ENCODE measurements at places on chromosomes 4 and X.

- no peak for DNase-seq
These were observed 138.8 kb downstream of the AREG start for GRCh38 chr4:74583757-74584156.

DNA sequence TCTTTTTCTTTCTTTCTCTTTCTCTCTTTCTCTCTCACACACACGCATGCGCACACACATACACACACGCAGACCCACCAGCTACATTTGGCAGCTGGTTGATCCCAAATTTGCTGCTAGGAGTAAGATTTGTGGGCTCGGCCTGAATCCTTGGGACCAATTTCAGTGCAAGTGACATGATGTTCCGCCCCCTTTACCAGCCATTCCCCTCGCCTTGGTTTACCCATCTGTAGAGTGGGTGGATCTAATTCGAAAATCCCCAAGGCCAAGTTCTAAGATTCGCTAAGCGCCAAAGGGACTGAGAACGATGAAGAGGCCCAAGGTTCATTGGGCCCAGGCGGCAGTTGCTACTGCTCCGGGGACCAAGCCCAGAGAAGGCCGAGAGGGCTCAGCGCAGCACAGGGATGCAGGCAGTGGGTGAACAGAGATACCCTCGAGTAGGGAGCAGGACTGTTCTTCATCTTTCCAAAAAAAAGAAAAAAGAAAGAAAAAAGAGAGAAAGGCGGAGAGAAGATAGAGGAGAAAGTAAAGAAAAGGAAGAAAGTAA is 5.8 kb downstream of the NKX3-2 start:
- DNase-seq = no peak

GRCh38 chr4:3257556-3258482 is 8.9 kb downstream of the MSANTD1 start:
- no peak for DNase-seq

DNA sequence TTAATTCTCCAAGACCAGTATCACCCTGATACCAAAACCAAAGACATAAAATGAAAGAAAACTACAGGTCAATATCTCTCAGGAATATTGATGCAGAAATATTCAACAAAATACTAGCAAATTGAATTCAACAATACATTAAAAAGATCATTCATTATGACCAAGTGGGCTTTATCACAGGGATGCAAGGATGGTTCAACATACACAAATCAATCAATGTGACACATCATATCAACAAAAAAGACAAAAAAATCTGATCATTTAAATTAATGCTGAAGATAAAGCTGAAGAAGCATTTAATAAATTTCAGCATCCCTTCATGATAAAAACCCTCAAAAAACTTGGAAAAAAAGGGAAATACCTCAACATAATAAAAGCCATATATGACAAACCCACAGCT is 341.4 kb downstream of the GUCY2F start:
- no peak for DNase-seq

GRCh38 chr4:136484996-136485395 is 1047.3 kb downstream of the PCDH18 start:
- no peak for DNase-seq

DNA sequence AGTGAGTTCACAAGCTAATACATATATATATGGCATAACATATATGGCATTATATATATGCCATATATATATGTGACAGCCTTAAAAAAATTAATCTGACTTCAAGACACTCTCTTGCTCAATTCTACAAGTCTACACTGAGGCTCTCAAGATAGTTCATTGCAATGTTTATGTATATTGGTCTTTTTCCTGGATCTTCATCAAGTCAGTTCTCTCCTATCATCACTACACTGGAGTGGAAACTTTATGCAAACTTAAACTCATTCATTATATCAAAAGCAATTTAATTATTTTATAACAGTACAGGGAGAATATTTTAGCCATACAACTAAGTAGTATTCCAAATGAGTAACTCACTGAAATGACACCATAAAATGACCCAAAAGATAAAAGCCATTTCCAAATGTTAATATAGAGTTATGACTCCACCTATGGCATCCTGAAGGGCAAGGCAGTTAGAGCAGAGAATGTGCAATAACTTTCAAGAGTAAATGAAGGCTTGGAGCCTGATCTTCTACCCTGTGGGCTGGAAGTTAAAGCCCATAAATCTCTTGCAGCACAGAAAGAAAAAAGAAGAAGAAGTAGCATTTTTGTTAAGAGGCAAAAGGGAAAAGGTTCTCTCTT is 176.3 kb upstream of the SLIT2 start:
- DNase-seq = no peak

- DNase-seq = no peak
These were observed 21.4 kb downstream of the CT47C1 start for GRCh38 chrX:119093991-119094735.

- DNase-seq = no peak
These were observed 10.5 kb downstream of the SLC16A2 start for GRCh38 chrX:74431797-74432196.

DNA sequence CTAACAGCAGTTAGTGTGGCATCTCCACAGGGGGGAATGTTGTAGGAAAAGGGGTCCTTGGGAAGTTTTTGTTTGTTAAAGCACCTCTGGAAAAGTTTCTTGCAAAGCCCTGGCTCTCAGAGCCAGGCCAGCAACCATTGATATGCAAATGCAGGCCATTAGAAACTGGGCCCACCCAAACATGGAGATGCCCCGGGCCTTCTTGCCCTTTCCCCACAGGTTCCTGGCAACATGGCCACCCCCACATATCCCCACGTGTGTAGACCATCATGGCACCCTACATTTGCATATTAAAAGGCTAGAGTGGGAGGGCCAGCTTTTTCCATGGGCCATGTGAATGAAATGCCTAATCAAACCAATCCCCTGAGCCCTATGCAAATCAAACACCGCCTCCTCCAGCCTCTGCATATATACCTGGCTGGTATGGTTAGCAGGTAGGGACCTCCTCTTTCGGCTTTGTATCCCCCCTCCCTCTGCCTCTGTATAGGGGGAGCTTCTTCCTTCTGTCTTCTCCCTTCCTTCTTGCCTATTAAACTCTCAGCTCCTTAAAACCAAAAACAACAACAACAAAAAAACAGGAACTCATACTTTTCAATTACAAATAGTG is 44.0 kb upstream of the ZCCHC13 start:
- no peak for DNase-seq

- no peak for DNase-seq
These were observed 26.6 kb upstream of the SNCA start for GRCh38 chr4:89863533-89863932.

- DNase-seq = no peak
These were observed 76.4 kb downstream of the ZFYVE28 start for GRCh38 chr4:2341911-2342652.

- no peak for DNase-seq
These were observed 434.7 kb upstream of the NDST4 start for GRCh38 chr4:115548123-115548522.

GRCh38 chr4:39365830-39366771 is at the start of gene RFC1:
TSS of gene RFC1 (minus strand) at chr4:39366362. CDS start at chr4:39366241, 121 bp downstream.
- DNase-seq = peak; percentile 84

- no peak for DNase-seq
These were observed 82.9 kb downstream of the STOX2 start for GRCh38 chr4:183987987-183988392.

DNA sequence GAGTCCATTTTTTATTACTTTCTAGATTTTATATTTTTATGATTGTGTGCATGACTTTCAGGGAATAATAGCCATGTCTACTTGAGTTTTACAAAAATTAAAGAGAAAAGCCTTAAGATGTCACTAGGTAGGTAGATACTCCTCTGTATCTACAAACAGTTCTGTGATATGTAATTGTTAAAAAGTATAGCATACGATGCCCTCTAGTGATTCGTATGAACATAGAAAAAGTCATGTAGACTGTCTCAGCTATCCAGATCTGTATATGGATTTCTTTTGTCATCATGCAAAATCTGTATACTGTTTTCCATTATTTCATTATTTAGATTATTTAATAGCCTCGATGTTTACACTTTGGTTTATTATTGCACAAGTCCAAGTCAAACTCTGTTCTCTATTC is 856.6 kb downstream of the CENPC start:
- no peak for DNase-seq

GRCh38 chr4:10750714-10751113 is 66.1 kb upstream of the CLNK start:
- no peak for DNase-seq

- no peak for DNase-seq
These were observed 482.1 kb upstream of the CPEB2 start for GRCh38 chr4:14520171-14520570.

- no peak for DNase-seq
These were observed 10.7 kb downstream of the TENT5D start for GRCh38 chrX:80430826-80431504.

DNA sequence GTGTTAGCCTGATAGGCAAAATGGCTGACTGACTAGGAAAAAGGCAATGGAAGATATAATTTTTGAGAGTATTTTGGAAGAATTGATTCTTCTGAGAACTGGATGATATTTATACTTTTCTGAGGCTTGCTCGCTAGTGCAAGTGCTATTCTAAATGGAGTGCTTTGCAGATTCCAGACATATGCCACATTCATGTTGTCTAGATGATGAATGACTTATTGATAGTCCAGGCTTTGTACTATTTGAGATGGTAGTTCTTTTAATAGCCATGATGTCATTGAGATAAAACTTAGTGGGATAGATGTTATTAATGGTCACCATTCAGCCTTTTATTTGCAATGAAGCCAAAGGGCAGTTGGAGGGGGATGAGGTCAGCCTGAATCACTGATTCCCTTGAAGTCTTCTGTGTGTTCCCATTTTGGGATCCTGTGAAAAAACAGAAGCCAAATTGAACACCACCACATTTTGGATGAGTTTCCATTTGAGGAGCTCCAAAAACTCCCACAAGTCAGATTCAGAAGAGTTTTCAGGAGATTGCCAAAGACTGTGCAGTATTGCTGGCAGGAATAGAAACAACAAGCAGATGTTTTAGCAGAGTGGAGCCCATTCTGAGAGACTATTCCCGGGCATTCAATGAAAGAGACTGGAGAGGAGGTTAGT is 184.1 kb downstream of the IL1RAPL2 start:
- no peak for DNase-seq

- no peak for DNase-seq
These were observed 124.2 kb upstream of the EOLA2 start for GRCh38 chrX:150062292-150063137.

GRCh38 chrX:53128097-53128749 is 34.3 kb downstream of the KANTR start:
- no peak for DNase-seq

DNA sequence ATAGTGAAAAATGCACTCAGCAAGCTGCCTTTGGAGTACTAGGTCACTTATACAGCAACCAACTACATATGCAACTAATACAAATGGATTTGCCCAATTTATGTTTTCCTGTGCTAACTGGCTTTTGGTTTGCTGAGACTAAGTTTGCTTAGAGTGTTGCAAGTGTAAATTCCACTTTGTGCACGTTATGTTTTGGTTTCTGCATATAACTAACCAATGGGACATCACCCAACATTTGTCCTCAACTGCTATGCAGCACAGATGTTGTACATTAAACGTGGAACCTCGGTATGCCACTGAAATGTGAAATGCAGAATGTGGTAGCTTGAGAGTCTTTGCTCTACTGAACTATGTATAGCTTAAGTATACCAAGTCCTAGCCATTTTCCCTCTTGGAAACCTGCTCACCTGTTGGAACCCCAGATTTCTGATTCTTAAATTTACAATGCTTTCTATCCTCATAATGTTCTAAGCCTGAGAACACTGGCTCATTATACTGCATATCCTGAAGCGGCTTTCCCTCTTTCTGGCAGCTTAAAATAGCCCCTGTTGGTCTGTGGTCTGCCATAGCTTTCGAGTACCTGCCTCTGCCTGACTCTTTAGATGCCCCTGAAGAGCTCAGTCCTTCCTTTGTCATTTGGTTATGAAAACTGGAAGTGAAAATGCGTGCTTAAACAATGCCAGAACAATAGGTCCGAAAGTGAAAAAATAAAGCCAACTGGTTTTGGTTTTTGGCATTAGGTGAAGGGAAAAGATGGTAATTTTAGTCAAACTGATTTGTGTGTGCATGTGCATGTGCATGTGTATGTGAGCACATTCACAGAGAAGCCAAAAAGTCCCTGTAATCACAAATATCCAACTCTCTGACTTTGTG is 158.0 kb downstream of the SH2D1A start:
- DNase-seq = no peak

- no peak for DNase-seq
These were observed 119.8 kb downstream of the SPOCK3 start for GRCh38 chr4:167114416-167114971.

- DNase-seq = no peak
These were observed 192.2 kb downstream of the FGF13 start for GRCh38 chrX:138519296-138519695.

- no peak for DNase-seq
These were observed 832.5 kb upstream of the GRID2 start for GRCh38 chr4:91471280-91471679.

DNA sequence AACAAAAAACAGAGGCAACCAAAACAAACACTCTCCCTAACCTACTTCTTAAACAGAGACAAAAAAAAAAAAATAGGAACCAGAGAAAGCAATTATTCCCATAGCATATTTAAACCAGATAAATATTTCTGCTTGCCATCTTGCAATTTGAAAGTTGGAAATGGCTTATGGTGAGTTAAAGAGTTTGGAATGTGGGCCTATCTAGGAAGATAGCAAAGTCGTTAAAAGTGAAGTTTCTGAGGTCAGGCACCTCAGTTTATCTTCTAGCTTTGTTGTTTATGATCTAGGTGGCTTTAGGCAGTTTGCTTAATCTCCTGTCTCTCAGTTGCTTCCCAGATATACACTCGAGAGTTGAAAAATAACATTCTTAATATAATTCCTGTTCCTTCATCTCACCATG is 284.2 kb downstream of the KCNIP4 start:
- DNase-seq = no peak

GRCh38 chrX:97471071-97471470 is 587.4 kb downstream of the RPA4 start:
- DNase-seq = no peak

- DNase-seq = no peak
These were observed 78.4 kb downstream of the CCNG2 start for GRCh38 chr4:77235289-77235854.

GRCh38 chrX:30812326-30812725 is 76.7 kb downstream of the TAB3 start:
- DNase-seq = no peak

DNA sequence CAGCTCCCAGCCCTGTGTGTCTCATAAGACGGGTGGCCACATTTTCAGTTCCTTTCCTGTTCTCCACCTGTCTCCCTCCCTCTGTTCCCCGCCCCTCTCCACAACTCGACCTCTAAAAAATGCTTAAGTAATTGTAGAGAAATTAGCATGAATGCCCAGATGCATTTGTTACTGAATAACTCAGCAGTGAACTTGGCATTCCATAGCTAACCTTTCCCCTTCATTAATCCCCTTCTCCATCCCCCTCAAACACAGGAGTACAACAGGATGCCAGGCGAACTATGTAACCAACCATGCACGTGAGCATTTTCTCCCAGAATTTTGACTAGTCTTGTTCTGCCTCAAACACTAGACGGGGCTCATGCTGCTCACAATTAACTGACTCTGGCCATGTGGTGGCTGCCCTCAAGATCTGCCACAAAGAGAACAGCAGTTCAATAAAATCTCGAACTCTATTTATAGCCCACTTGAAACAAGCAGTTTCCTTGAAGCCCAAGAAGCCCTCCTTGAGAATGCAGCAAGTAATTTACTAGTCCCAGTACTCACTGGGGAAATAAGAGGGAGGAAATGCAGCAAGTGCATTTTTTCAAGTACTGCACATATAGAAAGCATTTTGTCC is 351.2 kb downstream of the ARHGAP24 start:
- DNase-seq = no peak

GRCh38 chr4:48341776-48342605 is 662 bp downstream of the SLAIN2 start:
- DNase-seq = peak; percentile 12
